ENCODE measurements at places on chromosomes 3 and 15. TPM values are rescaled to one million over a fixed set of nuclear protein-coding genes. Genes with fewer than 3 reads are reported as not detected.

Gene TMEM207
- not detected for total RNA-seq

Gene ALPK3
- total RNA-seq: 0.28 TPM

Gene FBXL22
- total RNA-seq: 1.2 TPM

Gene TM4SF4
- total RNA-seq: not detected

Gene PAK6
- total RNA-seq: 1.3 TPM

Gene C2CD4A
- total RNA-seq: not detected

Gene NME9
- total RNA-seq: 0.57 TPM

Gene RASGRF1
- total RNA-seq: not detected

Gene P2RY12
- total RNA-seq: not detected

Gene CEP152
- total RNA-seq: 39.2 TPM

Gene IL12A
- 0.19 TPM for total RNA-seq

Gene WNT5A
- not detected for total RNA-seq

Gene CLSTN2
- not detected for total RNA-seq

Gene KLHL6
- total RNA-seq: 36.9 TPM

Gene CAND2
- 0.97 TPM for total RNA-seq

Gene SCAANT1
- total RNA-seq: not detected

Gene EOGT
- total RNA-seq: 15.3 TPM

Gene ZBTB20
- total RNA-seq: 27.4 TPM

Gene LAMB2
- 1.2 TPM for total RNA-seq

Gene SLC28A2
- total RNA-seq: not detected

Gene CPNE4
- total RNA-seq: not detected

Gene EPHA3
- not detected for total RNA-seq

Gene ADGRG7
- total RNA-seq: not detected

Gene ABI3BP
- total RNA-seq: 0.17 TPM
